NCI-H524 (cell line): ENCODE measurements at places on chromosomes 2 and 18.

DNA sequence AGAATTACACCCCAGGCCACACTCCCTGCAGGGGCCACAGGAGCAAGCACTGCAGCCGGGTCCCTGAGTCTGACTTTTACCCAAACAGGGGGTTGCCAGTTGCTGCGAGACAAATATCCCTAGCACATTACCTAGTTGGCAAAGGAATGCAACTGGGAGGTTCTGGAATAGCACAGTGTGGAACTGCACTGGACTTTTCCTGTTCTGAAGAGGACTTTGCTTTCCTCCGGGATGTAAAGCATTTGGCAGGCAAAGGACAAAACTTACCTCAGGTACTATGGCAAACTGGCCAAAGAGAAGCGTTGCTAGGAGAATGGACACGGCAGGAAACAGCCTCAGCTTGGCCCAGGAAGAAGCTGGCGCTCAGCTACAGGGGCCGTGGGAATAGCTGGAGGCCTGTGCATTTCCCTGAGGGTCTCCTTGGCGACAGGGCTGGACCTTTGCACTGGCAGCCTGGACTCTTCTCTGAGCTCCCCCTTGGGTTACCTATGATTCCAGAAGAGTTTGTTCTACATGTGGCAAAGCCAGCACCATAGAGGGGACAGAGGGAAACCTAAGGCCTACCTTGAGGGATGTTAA, 45.0 kb downstream of the BCL11A start:
- DNase-seq, result no peak

DNA sequence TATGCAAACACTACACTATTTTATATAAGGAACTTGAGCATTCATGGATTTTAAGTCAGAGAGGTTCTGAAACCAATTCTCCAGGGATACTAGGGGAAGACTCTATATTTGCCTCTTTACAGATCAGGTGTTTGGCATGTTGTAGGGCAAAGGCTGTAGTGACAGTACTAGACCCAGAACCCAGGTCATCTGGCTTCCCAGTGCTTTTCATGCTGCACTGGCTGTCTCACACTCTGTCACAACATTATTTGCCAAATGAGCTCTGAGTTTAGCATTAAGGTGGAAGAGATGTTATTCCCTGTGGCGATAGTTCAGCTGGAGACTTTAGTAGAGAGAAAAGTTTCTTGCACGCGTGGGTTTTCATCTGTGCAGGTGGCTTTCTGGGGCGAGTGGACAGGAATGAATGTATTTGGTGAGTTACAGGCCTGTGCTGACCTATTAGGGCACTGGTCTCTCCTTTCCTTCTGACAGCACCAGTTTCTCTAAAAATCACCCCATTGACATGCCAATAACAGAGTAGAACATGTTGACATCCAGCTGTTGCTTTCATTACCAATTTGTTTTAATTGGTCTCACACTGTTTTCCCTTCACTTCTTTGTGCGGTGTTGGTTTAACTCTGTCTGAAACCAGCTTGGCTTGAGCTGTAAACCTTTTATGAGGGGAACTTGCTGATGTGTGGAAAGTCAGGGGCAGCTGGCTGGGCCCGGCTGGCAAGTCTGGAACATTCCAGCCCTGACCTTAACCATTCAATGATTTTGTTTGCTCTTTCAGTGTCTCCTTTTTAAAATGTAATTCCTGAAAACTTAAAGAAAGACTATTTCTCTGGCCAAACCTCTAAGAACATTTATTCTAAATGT, 643.0 kb upstream of the FAM98A start:
- no peak for DNase-seq

- no peak for DNase-seq
These were observed 27.8 kb upstream of the RHOB start for GRCh38 chr2:20419007-20419576.

- peak; percentile 41 for DNase-seq
These were observed 1.4 kb upstream of the RAB3GAP1 start for GRCh38 chr2:135050684-135051083.

DNA sequence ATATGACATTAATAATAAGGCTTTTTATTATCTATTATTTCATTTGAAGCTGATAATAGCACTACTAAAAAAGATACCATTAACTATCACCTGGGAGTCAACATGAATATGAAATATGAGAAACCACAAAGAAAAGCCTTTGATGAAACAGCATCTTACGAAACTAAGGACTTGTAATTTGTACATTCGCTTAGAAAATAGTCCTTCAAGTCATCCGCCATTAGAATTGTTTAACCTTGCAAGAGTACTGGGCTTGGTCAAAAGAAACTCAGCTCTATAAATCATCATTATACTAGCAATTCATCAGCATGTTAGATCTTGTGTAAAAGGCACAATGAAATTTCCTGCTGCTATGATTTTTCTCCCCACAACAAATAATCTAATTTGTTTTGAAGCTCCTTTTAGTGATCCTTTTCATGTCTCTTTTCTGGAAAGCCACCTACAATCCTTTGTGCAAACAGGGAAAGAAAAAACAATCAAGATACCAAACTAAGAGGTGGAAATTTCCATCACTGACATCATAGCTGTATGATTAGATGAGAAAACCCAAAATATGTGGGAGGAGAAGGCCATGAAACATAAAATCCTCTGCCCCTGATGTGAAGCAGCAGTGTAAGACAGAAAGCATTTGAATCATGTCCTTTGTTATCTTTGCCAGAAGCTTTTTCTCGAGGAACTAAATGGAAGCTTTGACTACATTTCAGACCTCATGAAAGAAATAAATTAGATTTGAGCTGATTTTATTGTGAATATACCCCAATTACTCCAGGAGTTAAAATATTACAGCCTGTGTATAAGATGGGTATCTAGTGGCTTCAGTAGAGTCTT, 31.2 kb downstream of the SCN9A start:
- DNase-seq, result no peak

DNA sequence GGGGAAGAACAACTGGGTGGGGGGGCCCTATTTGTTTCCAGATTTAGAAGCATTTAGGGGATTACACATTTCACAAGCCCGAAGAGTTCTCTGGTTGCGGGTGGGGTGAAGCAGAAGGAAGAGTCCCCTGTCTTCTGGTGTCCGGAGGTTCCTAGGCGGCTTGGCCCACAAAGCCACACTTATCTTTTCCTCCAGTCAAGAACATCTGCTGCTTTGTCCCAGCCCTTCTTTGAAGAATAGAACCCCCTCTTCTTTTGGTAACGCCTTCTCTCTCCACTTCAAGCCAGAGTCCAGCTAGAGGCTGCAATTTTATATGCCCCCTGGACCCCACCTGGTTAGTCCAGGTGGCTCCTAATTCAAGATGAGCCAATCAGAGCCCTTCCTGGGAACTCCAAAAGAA, 15.8 kb downstream of the BOLA3 start:
- no peak for DNase-seq

GRCh38 chr2:3611589-3611988, 16.7 kb downstream of the COLEC11 start:
- DNase-seq, result no peak

DNA sequence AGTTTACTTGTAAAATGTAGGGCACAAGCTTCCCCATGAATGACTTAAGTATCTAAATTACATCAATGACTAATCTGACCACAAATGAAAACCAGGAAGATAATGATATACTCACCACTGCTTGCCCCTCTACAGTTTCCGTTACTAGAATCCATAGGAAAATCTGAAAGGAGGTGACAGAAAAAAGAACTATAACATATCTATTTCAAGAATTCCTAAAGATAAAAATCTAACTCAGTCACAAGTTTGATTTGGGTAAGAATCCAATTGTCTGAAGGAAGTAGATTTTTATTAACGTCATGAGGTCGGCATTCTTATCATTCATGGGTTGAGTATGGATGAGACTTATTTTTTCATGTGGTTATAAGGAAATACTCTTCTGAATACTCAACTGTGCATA, 7.8 kb downstream of the FRZB start:
- DNase-seq, result no peak

- DNase-seq, result no peak
These were observed 1.4 kb upstream of the HNRNPA3 start for GRCh38 chr2:177211169-177211568.

DNA sequence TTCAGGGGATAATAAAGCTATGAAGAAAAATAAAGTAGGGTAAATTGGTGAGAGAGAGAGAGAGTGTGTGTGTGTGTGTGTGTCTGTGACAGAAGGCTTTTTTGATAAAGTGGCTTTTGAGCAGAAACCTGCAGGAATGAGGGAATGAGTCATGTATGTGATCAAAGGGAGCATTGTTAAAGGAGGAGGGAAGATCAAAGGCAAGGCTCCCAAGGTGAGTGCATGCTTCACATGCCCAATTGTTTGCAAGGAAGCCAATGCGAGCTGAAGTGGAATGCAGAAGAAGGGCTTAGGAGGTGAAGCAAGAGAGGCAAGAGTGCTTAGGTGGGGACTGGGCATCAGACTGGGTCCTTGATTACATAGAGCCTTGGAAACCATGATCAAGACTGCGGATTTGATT, 96.8 kb downstream of the DNAH6 start:
- DNase-seq, result no peak

DNA sequence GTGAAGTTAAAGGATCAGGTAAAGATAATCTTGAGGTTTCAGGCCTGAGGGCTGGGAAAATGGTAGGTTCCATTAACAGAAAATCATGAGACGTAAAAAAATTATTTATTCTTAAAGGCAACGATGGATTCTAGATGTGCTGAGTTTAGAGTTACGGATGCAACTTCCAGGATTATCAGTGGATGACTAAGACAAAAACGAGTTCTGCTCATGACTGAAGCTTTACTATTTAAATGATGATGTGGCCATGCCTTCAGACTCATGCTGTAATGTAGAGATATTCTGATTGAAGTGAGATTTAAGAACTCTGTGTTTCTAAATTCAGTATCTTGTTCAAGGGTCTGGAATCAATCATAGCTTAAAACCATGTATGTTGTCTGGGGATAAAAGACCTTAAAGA, 5.0 kb downstream of the TMEM237 start:
- DNase-seq, result no peak

DNA sequence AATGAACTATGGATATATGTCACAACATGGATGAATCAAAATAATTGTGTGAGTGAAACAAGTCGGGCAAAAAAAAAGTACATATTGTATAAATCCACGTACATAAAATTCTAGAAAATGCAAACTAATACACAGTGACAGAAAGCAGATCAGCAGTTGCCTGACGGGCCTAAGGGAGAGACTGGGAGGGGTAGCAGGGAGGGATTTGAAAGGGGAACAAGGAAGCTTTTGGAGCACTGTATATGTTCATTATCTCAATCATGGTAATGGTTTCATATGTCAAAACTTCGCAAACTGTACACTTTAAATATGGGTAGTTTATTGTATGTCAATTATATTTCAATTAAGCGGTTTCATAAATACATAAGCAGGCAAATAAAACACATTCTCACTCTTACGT, 153.8 kb downstream of the ANKRD44 start:
- DNase-seq, result no peak

DNA sequence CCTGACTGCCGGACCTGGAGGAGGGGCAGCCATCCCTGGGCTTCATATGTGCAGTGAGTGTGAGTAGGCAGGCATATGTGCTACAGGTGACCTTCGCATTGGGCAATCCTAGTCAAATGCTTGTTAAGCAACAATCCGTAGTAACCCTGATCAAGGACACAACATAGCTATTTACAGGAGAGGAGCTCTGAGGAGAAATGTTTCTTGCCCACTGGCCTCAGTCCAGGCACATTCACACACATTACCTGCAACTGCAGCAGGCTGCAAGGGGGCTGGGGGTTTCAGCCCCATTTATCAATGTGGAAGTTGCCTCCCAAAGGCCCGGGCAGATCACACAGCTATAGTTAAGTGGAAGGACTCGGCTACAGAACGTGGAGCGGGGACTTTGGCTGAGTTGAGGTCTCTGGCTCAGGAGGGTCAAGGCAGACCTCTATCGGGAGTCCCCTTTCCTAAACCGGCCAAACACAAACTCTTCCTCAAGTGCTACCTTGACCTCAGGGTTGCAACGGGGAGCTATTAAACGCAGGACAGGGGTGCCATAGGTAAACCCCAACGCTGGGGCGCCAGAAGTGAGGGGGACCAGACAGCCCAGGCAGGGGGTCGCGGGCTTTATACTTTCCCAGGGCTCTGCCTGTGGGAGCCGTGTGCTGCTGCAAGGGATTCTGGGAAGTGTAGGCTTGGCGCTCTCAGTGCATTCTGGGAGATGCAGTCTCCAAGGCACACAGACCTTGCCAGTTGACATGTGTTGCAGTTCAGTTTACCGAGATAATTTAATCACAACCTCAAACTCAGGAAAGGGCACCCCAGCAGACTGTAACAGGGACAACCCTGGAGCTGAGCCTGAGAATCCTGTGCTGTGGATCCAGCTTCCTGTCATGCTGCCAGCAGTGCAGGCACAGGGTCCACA, 9.4 kb downstream of the KHK start:
- peak; percentile 75 for DNase-seq

DNA sequence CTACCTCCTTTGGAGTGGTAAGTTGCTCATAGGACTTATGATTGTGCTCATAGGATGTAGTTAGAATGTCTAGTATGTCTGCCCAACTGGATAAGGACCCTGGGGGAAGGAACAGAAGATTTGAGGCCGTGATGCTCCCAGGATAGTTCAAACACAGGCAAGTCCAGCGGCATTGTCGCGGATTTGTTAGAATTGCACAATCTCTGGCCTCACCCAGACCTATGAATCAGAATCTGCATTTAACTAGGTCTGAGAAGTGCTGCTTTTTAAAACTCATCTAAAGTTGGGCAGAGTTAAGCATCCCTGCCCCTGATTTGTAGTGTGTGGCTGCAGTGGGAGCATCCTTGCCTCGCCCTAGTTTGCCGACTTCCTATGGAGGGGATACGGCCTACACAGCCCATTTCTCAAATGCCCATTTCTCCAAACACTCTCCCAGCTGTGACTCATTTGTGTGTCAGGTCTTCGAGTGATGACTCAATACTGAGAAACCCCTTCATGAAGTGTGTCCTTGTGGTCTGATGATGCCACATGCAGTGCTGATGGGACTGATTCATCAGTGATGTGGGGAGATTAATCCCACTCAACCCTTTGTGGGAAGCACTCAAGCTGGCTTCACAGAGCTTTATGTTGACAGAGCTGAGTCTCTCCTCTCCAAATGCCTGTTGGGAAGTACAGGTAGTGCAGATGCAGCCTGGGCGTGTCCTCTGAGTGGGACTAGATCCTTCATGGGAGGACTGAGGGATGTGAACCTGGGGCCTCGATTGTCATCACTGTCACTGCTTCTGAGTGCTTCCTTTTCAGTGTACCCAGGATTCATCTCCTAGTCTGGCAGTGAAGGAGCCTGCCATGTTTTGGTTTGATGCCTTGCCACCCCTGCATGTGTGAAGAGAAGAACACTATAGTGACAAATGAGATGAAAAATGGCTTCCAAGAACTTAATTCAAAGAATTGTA, 18.7 kb downstream of the SMIM21 start:
- peak; percentile 60 for DNase-seq

DNA sequence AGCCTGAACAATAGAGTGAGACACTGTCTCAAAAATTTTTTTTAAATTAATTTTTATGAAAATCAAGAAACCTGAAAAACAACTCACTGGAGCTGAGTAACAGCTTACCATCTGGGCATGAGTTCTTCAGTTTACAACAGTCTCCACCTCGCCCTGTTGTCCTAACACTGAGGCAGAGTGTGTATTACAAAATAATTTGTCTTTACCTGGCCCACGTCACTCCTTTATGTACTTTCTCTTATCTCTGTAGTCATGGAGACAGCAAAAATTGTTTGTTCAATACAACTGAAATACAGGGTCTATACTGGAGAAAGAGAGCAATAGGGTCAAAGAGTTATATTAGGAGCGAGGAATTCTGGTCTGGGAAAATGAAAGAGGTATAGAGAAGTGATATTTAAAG, 48.1 kb downstream of the CYTIP start:
- no peak for DNase-seq
